ENCODE measurements at places on chromosomes 2 and 18.
A peak's percentile ranks its signal among the peaks of the same experiment; 100 is the strongest.

DNA sequence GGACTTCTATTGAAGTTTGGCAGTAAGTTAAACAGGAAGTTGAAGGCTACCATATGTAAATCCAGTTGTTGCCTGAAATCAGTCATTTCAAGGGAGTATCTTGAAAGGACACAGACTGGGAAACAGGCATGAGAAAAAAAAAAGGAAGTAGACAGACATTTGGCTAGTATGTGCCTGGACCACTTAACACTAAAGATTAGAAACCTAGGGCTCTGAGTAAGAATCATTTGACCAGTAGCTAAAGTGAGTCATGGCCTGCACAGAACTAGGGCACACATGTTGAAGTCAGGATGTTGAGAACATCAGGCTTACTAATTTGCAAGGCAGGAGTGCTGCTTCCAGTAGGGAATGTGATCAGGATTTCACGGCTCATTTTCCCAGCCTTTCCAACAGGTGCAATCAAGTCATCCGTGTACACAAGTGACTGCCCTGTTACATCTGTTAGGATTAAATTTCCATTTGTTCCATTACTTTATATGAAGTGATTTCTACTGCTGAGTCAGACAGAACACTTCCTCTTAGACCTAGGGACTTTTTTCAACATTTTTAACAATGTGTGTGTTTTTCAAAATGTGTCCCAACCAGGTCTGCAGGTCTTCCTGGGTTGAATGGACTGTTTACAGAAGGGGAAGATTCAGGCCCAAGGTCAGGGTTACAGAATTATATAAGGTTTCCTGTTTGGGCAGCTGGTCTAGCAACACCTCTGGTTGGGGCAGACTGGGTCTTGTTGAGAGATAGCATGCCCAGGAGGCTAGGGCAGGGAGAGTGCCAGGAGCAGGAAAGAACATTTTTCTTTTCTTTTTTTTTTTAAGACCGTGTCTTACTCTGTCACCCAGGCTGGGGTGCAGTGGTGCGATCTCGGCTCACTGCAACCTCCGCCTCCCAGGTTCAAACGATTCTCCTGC lies 145.6 kb downstream of the TGIF1 start:
- peak; percentile 86 for DNase-seq

DNA sequence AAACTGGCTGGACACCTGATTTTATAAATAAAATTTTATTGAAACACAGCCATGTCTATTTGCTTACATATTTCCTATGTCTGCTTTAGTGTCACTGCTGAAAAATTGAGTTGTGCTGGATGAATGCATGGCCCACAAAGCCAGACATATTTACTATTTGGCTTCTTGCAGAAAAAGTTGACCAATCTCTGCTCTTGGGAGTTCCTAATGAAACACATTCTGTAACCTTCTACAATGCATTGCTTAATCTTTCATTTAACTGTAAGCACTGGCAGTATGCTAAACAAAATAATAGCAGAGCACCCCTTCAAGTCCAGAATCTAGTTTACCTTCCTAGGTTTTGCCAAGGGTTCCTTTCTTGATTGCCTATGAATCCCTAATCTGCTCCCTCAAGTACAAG lies 17.7 kb upstream of the SERPINB7 start:
- DNase-seq = peak; percentile 1

- DNase-seq = no peak
Measured at GRCh38 chr18:4653418-4653817, 198.3 kb upstream of the DLGAP1 start.

DNA sequence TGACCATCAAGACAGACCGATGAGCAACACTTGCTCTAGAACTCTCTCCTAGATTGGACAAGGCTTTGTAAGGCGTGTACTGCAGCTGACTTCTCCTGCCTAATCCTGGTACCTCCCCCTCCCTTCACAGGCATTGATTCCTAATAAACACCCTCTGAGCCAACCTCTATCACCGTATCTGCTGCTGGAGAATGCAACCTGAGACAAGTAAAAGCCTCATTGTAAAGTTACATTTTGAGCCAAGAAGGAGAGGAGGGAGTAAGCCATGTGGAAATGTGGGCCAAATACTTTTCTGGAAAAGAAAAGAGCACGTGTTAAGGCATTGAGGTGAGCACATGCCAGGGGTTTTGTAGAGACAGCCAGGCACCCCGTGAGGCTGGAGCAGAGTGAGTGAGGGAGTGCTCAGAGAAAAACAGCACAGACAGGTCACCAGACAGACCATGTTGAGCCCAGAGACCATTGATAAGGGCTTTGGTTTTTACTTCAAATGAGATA lies 2.6 kb upstream of the WDFY1 start:
- no peak for DNase-seq

GRCh38 chr2:64888591-64889309 lies 100.4 kb upstream of the SLC1A4 start:
- no peak for DNase-seq

DNA sequence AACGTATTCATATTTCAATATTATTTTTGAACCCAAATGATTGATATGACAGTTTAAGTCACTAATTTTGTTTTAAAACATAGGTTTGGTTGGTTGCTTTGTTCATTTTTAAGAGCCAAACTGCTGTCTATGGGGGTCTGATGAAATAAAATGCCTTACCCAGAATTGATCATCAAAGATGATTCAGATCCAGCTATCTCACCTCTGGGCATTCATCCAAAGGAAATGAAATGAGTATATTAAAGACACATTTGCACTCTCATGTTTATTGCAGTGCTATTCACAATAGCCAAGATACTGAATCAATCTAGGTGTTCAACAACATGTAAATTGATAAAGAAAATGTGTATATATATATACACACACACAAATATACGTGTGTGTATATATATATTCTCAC lies 326.9 kb upstream of the GULP1 start:
- DNase-seq = no peak

DNA sequence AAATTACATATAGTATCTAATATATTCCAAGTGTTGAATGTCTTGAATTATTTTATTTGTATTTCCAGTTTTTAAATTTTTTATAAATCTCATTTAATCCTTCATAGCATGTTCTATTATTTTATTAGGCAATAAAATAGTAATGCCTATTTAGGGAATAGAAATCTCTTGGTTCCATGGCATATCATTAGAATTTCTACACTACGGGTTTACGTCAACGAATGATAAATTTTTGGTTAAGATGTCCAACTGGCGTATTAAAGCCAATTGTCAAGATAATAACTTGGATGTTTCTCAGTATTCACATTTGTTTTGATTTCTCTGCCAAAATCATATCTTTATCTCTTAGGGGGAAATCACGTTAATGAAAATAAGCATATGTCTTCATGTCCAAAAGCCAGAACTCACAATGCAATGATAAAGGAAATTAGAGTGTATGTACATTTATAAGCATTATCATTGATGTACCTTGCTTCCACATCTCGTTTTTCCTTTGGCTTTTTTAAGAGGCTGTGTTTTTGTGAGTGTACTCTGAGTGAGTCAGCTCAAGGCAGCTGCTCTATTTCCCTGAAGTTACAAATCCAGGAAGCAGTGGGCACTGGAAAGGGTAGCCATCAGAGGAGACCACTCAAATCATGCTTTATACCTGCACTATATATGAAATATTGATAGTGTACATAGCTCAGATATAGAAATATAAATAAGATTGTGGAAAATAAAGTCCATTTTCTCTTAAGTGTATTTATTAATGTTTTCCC lies 115.8 kb upstream of the PDE1A start:
- DNase-seq = no peak

DNA sequence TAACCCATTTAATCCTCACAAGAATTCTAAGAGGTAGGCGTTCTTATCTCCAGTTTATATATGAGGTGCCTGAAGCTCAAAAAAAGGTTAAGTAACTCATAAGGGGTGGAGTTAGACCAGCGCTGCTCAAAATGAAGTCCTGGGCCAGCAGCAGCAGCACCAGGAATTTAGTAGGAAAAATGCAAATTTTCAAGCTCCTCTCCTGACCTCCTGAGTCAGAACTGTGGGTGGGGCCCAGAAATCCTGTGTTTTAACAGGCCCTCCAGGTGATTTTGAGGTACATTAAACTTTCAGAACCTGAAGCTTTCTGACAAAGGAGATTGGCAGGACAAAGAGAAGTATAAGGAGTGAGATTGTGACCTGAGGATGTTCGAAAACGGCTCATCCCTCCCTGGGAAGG lies 66.0 kb upstream of the CCDC85A start:
- DNase-seq = no peak

- DNase-seq = peak; percentile 3
Measured at GRCh38 chr18:65938592-65939372, 188.0 kb downstream of the CDH7 start.

GRCh38 chr2:40047406-40047805 lies 268.3 kb upstream of the THUMPD2 start:
- DNase-seq = peak; percentile 57

DNA sequence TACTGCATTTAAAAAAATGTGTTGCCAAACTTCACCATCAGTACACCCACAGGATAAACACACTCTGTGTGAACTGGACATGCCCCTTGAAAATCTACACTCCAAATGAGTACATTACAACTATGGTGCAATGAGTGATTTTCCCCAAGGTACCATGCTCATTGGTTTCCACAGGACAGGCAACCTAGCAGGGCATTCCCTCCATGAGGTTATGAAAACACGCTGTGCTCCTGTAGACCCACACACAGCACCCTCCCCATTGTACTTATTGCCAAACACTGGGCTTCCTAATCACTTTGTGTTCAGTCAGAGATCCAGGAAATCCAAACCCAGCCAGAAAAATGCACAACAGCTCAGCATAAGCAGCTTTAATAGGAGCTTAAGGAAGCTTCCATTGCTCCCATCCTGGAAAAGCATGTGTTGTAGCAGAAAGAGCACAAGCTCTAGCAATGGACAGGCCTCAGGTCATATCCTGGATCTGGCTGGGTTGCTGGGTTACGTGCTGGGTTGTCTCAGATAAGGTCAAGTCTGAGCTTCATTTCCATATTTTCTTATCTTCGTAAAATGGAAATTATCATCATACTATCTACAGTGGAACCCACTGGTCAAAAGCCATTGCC lies 20.8 kb upstream of the ATIC start:
- DNase-seq = no peak

DNA sequence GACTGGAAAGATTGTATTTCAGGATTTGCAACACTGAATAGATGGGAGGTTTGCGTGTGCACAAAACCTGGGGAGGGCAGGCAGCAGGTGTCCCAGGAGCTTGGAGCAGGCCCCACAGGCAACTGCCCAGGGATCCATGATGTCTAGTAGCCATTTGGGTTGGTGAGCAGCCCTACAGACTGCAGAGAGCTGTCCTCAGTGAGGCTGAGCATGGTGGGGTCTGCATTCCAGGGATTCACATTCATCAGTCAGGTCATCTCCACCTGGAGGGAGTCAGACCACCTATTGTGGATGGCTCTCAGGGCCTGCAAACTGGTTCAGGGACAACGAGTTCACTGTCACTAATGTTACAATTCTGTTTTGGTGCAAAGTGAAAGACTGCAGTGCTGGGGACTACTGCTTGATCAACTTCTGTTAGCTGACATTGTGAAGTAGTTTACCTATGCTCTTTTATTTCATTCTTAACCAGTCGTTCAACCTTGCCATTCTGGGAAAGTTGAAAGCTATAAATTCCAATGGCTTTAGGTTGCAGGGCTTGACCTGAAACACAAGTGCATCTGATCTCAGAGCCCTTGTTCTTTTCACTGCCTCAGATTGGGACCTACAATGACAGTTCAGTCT lies 222.6 kb downstream of the ZNF407 start:
- no peak for DNase-seq

- peak; percentile 57 for DNase-seq
Measured at GRCh38 chr18:13216092-13216582, 2.4 kb upstream of the LDLRAD4 start.

Data from muscle of back (tissue), 13 donors.